Prostate gland (tissue), 2 donors: ENCODE measurements at places on chromosomes 11 and 22.

DNA sequence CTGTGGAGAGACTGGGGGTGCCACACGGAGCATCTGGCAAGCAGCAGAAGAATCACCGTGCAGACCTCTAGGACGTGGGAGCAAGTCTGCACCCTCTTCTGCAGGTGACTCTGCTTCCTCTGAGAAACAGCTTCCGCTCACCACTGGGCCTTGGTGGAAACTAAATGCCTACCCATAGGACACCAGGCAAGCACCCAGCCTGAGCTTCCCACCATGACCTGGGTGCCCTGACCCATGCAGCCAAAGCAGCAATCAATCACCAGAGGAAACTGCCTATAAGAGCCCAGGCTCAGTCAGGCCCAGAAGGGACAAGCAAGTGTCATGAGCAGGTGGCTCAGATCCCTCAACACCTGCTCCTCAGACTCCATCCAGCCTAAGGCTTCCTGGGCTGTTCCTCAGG, 63.4 kb downstream of the IGLL5 start:
- no peak for DNase-seq

- DNase-seq: no peak
Measured at GRCh38 chr11:107998761-107999160, 9.9 kb upstream of the CUL5 start.

DNA sequence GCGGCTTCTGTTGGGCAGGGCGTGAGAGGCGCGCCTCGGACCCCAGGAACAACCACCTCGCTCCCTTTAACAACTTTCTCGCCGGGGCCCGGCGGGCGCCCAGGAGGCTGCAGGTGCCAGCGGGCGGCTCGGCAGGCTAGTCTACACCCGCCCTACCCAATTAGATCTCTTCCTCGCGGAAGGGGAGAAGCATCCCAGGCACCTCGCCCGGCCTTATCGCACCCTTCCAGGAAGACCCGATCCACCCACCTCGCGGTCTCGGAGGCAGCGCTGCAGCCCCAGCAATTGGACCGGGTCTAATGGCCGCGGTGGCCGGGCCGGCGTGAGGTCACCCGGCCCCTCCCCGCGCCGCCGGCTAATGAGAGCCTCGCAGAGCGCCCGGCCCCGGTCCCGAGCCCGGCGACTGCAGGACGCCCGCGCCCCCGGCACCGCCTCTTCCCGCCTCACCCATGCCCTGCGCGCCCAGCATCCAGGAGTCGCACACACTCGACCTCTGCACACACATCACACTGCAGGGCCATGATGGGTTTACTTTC, at the start of gene PLAAT3:
Gene PLAAT3 (minus strand): TSS at position 298 of the 536 bp plus-strand sequence. CDS start 419 bp downstream, outside the sequence.
- DNase-seq: no peak

- DNase-seq: no peak
Measured at GRCh38 chr11:93524858-93525257, 18.3 kb downstream of the SMCO4 start.

DNA sequence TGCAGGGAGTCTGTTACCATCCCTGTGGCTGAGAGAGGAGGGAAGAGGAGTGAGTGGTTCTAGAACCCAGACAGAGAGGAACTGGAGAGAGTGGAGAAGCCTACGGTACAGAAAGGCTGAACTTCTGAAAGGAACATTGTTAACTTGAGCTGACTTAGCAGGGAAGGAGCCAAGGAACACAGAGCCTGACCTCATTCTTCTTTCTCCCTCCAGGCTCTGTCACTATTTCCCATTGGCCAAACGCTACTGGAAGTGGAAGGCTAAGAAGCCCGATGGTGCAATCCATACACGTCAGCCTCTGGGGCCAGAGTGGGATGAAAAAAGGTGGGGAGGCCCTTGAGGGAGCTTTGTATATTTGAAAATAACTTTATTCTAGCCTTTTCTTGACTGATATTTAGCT, 16.5 kb upstream of the WT1 start:
- no peak for DNase-seq

- DNase-seq: no peak
Measured at GRCh38 chr22:35316751-35317150, 17.1 kb downstream of the TOM1 start.

- DNase-seq: no peak
Measured at GRCh38 chr11:72125956-72126355, 9.6 kb upstream of the FOLR3 start.

GRCh38 chr22:46058591-46059519, 81.9 kb upstream of the WNT7B start:
- DNase-seq: no peak

DNA sequence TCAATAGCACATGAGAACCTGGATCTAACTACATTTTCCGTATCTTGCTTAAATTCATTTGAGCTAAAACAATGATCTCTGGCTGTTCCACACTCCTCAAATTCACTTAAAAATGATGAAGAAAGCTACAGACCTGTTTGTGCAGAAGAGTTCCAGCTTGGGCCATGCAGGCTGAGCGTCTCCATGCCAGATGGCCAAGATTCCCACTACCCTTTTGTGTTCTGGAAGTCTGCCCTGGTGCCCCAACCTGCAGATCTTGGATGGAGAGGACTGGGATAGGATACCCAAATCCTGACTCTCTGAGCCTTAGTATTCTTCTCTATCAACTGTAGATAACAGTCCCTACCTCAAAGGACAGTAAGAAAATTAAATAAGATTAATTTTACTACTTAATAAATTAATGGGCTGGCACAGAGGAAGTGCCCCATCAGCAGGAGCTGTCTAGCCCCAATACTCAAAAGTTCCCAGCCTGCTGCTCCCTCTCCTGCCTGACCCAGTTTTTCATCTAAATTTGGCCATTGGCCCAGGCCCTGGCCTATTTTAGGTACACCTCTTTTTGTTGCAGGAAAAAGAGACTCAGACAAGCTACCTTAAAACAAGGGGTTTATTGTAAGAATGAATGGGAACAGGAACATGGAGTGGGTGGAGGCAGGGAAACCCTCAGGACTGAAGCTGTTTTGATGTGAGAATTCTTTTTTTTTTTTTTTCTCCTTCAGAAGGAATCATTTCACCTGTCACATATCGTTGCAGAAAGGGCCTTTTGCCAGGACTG, 81.4 kb upstream of the GRK3 start:
- peak; percentile 63 for DNase-seq

- DNase-seq: no peak
Measured at GRCh38 chr11:129278586-129279319, 86.6 kb upstream of the ARHGAP32 start.

GRCh38 chr11:72236083-72236697, 7.8 kb downstream of the PHOX2A start:
- DNase-seq: no peak

GRCh38 chr22:49325531-49326395, 501.9 kb downstream of the BRD1 start:
- DNase-seq: no peak

DNA sequence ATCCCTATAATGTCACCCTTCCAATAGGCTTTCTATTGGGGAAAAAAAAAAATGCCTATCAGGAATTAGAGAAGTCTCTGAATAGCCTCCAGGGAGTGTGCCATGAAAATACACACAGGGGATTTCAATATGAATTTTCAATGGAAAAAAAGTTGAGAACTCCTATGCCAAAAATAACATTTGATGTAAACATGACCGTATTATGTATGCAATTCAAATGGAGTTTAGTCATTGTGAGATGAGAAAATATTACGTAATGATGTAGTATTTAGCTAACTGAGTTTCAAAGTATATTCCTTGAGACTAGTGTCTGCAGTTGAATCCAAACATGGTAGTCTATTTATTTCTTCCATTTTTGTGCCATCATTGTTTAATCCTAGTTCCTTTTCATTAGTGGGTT, 182.3 kb downstream of the BLID start:
- DNase-seq: no peak

DNA sequence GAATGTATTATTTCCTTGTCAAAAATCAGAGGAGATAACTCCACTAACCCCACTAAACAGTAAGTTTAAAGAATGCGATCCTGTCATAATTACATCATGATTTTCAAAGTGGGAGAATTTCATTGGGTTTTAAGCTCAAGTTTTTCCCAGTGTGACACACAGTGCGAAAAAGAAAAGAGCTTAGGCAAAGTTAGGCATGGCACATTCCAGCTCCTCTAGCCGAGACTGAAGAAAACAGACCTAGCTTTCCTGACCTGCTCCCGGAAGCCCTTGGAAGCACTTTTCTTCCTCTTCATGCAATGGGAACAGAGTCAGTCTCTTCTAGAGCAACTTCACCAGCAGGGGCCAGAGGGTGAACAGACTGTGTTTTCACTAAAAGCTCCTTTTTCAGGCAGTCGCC, 76.6 kb upstream of the AKIP1 start:
- no peak for DNase-seq

- DNase-seq: no peak
Measured at GRCh38 chr11:128757235-128757711, 63.4 kb downstream of the FLI1 start.

- no peak for DNase-seq
Measured at GRCh38 chr22:44280665-44281188, 32.0 kb downstream of the SHISAL1 start.

GRCh38 chr11:131027491-131027890, 111.2 kb upstream of the SNX19 start:
- no peak for DNase-seq

DNA sequence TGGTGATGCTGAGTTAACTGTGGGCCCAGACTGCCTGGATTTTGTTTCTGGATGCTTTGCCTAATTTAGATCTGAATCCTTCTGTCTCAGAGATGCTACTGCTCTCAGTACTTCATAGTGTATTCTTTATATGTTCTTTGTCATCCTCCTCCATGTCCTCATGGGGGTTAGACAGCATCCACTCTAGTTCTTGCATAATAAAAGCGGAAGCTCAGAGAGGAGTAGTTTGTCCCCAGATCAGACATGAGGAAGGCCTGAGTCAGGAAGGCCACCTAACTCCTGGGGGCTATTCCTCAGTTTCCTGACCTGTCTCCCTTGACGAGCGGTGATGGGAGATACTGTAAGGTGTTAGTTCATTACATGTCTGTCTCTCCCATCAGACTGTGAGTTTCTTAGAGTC, 90.2 kb downstream of the SCN3B start:
- no peak for DNase-seq

GRCh38 chr22:29030618-29031226, 30.9 kb downstream of the C22orf31 start:
- peak; percentile 77 for DNase-seq

- DNase-seq: no peak
Measured at GRCh38 chr11:14073849-14074476, 111.4 kb downstream of the SPON1 start.

GRCh38 chr11:74278721-74279161, 32.7 kb downstream of the P4HA3 start:
- DNase-seq: no peak

GRCh38 chr11:11816511-11817314, 25.1 kb upstream of the USP47 start:
- no peak for DNase-seq

DNA sequence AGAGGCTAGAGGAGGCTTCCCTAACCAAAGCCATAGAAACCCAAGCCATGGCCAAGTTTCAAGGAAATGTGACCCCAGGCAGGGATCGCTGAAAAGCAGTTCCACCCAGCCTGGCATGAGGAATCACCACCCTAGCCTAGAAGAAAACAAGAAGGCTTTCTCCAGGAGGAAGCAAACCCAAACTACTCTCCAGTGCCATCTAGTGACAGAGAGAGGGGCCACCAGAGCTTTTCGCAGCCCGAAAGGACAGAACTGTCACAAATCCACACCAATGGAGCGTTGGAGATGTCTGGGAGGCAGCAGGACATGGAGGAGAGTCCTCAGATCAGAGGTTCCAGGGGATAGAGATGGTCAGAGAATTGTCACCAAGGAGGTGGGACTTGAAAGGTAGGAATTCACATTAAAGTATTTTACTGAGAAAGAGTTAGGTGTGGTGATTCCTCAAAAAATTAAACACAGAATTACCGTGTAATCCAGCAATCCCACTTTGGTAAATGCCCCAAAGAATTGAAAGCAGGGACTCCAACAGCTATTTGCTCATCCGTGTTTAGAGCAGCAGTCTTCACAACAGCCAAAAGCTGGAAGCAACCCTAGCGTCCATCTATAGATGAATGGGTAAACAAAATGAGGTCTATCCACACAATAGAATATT, 67.3 kb upstream of the NUP50 start:
- DNase-seq: peak; percentile 62

DNA sequence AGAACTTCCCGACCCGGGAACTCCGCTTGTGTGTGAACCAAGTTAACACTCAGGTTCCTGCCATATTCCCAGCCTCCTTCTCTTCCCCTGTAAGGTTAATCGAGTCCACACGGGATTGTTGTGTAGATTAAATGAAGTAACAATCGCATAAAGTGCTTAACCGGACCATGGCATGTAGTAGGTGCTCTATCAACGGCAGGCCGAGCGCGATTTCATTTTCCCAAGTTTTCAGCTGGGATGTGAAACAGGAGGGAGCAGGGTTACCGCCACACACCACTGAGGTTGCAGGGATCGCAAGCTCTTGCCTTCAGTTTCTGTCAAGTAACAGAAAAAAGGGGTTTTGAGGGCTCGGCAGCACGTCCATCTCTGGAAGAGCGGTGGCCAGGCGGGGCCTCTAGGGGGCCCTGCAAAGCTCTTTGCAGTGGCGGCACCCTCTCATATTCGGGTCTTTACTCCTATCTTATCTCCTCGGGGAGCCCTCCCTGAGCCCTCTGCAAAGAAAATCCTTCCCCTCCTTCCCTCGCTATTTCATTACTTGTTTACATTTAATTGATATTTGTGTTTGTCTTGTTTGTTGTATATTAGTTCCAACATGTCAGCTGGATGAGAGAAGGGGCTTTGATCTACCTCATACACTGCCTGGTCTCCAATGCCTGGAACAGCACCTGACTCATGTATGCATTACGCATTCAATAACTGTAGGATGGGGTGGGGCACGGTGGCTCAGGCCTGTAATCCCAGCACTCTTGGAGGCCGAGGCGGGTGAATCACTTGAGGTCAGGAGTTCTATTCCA, 816 bp upstream of the PLEKHA7 start:
- no peak for DNase-seq

DNA sequence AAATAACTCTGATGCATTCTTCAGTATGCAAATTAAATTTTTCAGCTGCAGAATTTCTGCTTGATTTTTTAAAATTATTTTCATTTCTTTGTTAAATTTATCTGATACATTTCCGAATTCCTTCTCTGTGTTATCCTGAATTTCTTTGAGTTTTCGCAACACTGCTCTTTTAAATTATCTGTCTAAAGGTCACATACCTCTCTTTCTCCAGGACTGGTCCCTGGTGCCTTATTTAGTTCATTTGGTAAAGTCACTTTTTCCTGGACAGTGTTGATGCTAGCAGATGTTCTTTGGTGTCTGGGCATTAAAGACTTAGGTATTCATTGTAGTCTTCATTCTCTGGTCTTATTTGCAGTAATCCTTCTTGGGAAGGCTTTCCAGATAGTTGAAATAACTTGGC, 577.4 kb upstream of the LUZP2 start:
- no peak for DNase-seq

DNA sequence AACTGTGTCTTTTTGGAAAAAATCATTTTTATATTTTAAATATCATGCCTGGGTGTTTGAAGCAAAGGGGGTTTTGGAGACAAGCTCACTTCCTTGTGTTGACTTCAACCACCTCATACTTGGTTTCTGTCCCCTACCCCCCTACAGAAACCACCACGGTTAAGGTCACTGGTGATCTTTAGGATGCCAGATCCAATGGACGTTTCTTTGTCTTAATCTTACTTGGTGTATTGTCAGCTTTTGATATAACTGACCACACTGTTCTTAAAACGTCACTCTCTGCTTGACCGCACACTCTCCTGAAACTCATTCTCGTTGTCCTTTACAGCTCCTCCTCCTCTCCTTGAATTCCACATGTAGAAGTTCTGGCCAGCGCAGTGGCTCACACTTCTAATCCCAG, 34.8 kb upstream of the SWAP70 start:
- DNase-seq: no peak
